Bronchial epithelial cell (primary cell): ENCODE measurements at places on chromosomes 7 and 10.
A peak's percentile ranks its signal among the peaks of the same experiment; 100 is the strongest.

- DNase-seq = no peak
Observed at GRCh38 chr7:154892459-154892858, 110.5 kb downstream of the PAXIP1 start.

- DNase-seq = no peak
Observed at GRCh38 chr10:8035641-8036470, 18.6 kb upstream of the GATA3 start.

DNA sequence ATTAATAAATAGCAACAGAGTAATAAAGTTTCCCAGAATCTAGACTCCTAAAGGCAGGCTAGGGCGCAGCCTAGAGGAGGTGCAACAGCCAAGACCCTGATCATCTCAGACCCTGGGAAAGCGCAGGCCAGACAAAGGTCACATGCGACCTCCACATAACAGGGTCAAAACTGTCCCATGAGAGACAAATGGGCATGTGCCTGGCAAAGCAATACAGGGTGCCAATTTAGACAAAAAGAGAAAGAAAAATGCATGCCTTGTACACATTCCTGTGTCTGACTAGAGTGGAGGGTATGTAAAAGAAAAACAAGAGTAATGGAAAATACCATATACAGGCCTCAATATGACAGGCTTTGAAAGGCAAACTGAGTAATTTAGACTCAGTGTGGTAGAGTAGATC lies 22.2 kb downstream of the MPP7 start:
- no peak for DNase-seq

- no peak for DNase-seq
Observed at GRCh38 chr7:146862415-146862814, 745.8 kb downstream of the CNTNAP2 start.

- DNase-seq = peak; percentile 55
Observed at GRCh38 chr7:107687656-107688055, 27.0 kb downstream of the SLC26A4 start.

- peak; percentile 68 for DNase-seq
Observed at GRCh38 chr7:92833024-92833765, 3.2 kb downstream of the CDK6 start.

- no peak for DNase-seq
Observed at GRCh38 chr10:62001898-62002297, 100.4 kb downstream of the ARID5B start.

DNA sequence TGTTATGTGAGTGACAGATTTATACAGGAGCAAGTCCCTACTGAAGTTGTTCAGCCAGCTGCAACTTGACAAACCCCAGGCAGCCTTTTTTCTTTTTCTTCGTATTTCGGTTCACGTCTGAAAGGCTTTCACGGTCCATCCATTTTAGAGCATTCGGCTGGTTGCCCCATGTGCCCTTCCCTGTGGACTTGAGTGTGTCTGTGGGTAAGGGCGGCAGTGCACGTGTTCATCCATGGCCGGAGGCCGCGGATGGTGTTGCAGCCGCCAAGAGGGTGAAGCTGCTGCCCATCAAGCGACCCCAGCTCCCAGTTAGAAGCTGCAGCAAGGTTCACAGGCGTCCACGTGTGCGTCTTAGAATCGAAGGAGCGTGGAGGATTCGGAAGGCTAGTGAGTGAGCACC lies 35.9 kb downstream of the PPP2R2D start:
- DNase-seq = no peak

DNA sequence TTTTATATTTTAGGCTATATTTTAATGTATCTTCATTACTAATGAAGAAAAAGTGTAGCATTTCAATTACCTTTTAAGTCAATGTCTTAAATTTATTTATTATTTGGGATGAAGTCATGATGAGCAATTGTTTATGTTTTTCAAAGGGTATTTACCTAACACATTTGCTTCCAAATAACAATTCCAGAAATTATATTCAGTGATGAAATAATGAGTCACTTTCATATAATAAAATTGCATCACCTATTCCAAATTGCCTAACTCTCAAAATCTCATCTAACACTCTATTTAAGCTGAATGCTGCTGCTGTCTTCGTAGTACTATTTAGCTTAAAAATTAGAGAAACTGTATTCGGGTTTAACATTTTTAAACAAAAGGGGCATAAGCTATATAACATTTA lies 97.7 kb downstream of the PRKG1 start:
- peak; percentile 90 for DNase-seq

GRCh38 chr7:3146571-3147226 lies 103.0 kb upstream of the CARD11 start:
- DNase-seq = peak; percentile 42

- DNase-seq = no peak
Observed at GRCh38 chr7:108637049-108637621, 67.5 kb downstream of the DNAJB9 start.

DNA sequence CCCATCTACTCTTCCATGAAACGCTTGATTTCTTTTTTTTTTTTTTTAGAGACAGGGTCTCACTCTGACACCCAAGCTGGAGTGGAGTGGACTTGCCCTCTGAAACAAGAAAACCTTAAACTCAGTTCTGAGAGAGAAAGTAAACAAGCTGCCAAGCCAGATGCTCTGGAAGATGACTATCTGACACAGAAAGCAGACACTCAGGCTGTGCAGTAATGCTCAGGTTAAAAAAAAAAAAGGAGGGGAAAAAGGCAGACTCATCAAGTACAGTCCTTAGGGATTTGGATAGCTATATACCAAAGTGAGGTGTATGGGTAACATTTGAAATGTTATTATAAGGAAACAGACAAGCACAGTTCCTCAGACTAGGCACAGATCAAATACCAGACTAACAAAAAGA lies 80.5 kb downstream of the IDE start:
- no peak for DNase-seq

DNA sequence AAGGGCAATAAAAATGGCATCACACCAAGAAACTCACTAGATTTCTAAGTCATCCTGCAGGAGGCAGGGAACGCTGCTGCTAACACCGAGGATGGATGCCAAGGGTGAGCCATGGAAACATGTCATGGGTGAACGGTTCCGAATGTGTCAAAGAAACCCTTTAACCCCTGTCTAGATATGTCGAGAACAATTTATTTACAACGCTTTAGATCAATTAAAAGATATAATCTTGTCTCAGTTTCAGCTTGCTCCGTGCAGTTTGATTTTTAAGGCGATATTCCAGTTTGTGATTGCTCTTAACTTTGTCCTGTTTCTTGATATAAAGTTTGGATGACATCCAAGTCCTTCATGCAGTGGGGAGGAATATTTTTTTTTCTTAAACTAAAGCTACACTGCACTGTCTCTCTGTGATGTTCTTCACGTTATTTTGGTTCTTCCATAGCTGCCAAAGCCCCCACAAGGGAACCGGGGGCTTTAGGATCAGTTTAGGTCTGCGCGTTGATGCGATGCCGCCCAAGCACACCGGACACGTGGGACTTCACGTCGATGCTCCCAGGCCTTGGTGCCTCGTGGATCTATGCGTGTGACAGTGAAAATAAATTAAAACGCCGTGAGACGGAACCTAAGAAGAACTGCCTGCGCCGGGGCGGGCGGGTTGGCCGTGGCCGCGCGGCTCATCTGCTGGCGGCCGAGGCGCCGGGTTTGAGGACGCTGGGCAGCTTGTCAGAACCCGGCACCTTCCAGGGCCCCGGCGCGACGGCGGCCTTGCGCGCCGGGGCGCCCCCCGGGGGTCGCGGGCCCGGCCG lies 220.3 kb downstream of the PHTF2 start:
- DNase-seq = no peak

DNA sequence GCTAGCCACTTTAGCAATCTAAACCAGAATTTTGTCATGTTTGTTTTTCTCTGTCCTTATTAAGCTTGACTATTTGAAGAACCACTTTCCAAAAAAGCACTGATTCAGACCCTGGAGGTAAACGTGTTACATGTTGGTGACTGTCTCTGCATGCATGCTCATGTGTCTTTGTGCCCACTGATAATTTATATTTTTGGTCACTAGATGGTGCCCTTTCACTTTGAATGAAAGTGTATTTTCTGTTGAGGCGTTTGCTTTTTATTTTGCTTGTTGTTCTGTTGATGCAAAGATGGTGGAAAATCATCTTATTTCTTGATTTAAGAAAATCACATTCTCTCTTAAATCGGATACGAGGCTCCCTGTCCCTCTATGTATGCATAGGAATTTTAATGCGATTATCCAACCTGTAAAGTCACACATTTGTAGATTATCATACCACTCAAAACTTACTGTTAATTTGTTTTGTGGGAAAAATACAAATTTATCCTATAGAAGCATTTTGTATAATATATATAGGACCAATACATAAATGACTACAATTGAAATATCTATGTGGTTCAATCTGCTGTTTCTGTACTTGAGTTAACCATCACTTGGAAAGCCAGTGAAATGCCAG lies 269.3 kb downstream of the BICC1 start:
- DNase-seq = peak; percentile 71

DNA sequence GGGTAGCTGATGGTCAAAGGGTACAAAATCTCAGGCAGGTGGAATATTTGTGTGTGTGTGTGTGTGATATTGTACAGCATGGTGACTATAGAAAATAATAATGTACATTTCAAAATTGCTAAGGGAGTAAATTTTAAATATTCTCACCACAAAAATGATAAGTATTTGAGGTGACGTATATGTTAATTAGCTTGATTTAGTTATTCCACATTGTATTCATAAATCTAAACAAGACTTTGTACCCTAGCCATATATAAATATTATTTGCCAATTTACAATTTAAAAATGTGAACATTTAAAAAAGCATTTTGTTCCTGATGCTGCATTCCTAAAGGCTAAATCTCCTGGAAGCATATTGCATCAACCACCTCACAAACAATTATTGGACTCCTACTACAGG lies 47.0 kb downstream of the PFKFB3 start:
- no peak for DNase-seq

DNA sequence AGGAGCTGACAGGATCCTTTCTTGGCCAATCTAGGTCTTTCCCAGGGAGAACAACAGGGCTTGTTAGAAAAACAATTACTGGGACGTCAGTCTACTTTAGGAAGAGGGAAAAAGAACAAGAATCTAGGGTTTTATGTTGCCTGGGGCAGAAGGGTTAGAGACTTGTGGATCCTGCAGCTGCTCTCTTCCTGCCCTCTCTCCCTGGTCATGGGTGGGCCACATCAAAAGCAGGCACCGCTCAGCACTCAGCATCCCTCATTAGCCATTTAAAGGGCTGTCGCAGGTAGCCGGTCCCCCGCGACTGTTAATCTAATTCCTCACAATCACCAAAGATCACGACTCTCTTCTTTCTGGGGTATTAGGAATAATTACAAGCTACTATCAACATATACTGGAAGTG lies 631.9 kb downstream of the CALN1 start:
- no peak for DNase-seq

DNA sequence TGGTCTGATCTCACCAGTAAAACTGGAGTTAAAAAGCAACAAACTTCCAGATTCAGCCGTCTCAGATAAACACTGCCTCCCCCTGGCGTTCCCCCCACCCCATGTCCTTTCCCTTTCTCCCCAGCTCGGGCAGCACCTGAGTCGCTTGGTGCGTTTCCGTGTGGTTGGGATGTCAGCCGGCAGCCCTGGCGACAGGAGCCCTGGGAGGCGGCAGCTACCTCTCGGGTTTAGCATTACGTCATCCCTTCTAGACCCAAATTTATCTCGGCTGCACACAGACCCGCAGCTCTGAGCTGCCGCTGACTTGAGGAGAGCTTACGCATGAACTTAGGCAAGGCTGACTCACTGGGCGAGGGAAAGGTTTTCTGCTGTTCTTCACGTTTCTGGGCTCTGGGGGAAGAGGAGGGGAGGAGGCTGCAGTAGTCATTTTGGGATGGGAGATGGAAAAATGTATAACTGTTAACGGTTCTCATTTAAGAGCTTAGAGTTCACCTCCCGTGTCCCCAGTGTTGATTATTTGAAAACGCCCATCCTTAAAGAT lies 14.4 kb downstream of the MXI1 start:
- DNase-seq = peak; percentile 92

- no peak for DNase-seq
Observed at GRCh38 chr7:77415823-77416620, at the start of gene GSAP. Gene GSAP, minus strand, starts transcription at chr7:77416349. Its CDS starts 28 bp downstream, at chr7:77416321.

- DNase-seq = no peak
Observed at GRCh38 chr10:92203919-92204623, 86.8 kb downstream of the CPEB3 start.
